ENCODE measurements at places on chromosomes 1 and 21.

DNA sequence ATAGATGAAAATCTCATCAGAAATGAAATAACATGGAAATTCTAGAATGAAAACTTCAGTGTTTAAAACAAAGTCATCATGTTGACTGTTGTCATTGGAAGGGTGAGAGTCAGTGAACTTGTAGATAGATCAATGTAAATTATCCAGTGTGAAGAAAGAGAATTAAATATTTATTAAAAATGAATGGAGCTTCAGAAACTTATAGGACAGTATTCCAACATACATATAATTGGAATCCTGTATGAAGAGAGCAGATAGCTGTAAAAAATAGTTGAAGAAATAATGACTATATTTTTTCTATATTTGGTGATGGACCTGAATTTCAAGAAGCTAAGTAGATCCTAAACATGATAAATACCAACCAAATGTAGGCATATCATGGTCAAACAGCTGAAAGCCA, 60.0 kb downstream of the MAN1A2 start:
- no peak for DNase-seq

DNA sequence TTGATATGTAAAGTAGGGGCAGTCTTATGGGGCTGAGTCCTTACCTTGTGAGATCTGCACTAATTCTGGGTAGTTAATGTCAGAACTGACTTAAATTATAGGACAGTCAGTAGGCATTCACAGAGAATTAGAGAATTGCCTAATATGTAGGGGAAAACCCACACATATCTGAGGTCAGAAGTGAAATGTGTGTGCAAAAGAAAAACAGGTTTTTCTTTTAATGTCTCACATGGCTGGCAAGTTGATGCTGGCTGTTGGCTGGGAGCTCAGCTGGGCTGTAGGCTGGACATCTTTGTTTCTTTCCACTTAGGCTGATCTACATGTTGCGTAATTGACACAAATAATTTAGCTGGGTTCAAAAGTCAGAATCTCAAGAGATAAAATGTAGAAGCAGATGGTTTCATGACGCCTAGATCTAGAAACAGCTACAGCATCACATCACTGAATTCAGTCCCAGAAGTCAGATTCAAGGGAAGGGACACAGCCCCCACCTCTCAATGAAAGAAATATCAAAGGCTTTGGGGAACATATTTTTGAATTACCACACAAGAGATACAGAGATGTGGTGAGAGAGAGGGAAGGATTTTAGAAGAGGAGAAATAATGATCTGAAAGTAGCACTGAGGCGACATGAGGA, 98.9 kb downstream of the TNFSF18 start:
- DNase-seq = no peak

- DNase-seq = no peak
These were observed 34.2 kb downstream of the MORN1 start for GRCh38 chr1:2356911-2357845.

GRCh38 chr1:228837032-228837431, 101.8 kb downstream of the RHOU start:
- DNase-seq = no peak

GRCh38 chr21:29673096-29673610, 266.6 kb downstream of the GRIK1 start:
- no peak for DNase-seq

GRCh38 chr1:117231748-117232373, 21.1 kb upstream of the VTCN1 start:
- no peak for DNase-seq

- DNase-seq = no peak
These were observed 29.1 kb downstream of the STPG1 start for GRCh38 chr1:24384251-24385090.

GRCh38 chr1:165218731-165219130, 137.8 kb downstream of the LMX1A start:
- no peak for DNase-seq

DNA sequence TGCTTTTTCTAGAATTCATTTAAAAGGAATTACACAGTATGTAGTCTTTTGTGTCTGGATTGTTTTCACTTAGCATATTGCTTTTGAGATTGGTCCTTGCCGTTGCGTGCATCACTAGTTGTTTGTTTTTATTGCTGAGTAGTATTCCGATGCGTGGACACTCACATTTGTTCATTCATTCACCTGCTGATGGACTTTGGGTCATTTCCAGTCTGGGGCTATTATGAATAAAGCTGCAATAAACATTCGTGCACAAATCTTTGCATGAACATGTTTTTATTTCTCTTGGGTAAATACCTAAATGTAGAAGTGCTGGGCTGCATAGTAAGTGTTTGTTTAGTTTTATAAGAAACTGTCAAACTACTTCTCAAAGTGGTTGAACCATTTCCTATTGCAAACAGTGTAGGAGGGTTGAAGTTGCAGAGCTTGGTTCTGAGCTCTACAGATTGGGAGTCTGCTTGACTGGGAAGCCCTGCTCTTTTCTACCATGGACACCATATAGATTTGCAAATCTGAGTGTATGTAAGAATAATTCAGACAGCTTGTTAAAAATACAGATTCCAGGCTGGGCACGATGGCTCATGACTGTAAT, 404.7 kb upstream of the PROX1 start:
- no peak for DNase-seq

DNA sequence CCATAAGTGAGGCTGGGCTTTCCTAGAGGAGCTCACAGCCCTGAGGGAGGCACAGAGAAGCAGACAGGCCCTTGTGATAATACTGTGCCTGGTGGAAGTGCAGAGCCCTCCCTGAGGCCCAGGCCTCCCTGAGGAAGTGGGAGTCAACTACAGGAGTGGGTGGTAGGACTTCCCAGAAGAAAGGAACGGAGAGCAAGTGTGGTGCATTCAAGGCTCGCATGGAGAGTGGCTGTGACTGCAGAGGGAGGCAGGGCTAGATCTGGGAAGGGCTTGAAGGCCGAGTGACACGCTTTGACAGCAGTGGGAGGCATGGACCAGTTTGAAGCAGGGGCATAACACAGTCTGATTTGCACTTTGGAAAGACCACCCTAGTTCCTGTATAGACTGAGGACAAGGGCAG, 37.3 kb downstream of the AZIN2 start:
- DNase-seq = no peak

GRCh38 chr1:209162651-209163050, 420.9 kb upstream of the CAMK1G start:
- peak; percentile 27 for DNase-seq

- DNase-seq = no peak
These were observed 20.0 kb upstream of the TSNAX start for GRCh38 chr1:231508497-231508896.

DNA sequence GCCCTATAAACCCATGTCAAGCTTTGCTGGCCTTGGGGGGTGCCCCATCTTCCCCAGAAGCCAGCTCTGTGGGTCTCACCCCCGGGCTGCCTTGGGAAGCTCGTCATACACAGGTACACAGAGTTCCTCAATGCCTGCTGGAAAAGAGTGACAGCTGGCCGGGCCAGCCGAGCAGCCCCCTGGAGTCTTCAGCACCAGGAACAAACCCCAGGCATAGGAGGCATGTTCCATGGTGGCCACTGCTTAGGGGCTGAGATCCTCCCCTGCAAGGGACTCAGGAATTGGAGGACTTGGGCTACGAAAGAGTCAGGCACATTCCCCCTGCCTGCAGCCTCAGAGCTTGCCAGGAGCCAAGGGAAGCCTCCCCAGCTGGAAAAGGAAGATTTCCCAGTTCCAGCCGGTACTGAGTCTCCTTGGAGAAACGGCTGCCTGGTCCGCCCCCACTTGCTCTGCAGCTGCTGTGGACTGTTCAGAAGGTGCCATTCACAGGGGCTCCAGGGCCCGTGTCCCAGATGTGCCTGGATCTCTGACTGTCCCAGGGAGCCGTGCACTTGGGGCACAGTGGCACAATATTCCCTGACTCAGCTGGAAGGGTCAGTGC, 89.5 kb downstream of the STUM start:
- DNase-seq = peak; percentile 26

DNA sequence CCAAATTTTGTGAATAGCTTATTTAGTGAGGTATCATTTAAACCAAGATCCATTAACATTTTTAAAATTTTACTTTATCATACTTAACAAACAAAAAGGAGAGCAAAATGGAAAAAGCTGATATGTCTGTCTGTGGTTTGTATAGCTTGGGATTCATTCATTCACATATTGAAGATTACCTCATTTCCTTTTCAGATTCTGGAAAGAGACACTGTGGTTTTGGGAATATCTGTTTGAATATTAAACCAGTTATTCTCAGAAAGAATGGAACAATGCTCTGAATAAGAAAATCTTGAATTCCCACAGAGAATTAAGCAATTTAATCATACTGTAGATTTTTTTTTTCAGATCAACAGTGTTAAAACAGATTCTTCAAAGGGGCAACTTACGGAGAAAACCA, 93.8 kb upstream of the PRDX6 start:
- DNase-seq = no peak

DNA sequence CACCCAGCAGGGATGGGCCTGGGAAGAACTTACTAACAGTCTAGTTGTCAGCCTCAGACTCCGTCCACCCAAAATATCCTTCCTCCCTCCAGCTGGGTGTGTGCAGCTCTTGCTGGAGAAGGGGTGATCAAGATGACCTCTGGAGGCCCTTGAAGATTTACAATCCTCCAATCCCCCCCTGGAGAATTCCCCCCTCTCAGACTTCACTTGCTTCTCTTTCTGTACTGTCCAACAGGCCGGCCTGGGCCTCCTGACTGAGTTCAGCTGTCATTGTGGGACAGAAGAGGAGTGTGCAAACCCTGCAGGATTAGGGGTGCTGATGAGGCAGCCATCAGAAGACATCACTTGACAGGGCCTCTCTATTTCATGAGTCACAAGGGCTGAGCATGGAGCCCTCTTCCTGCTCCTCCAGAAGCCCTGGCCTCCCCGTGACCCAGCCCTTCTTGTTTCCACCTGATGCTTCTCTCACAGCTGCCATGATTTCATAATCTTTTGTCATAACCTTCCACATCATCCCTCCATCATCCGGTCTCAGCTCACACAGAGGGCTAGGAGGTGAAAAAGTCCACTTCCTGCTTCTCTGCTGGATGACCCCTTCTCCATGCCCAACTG, 17.5 kb upstream of the IGFN1 start:
- peak; percentile 40 for DNase-seq

GRCh38 chr1:219928791-219929118, 398 bp upstream of the SLC30A10 start:
- no peak for DNase-seq

DNA sequence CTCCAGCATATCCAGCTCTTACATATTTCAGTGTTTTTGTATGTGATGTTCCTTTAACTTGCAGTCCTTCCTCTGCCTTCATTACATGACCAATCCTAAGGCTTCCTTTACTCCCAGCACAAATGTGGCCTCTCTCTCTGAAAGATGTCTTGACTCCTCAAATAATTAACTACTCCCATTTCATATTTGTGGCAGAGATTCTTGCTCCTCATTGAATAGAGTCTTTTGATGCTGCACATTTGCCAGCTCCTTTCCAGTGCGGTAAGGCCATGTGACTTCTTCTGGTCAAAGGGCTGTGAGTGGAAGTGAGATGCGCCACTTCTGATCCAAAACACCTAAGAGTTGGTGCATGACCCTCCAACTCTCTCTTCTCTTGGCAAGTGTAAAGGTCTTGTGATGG, 19.1 kb upstream of the LAMC1 start:
- no peak for DNase-seq

DNA sequence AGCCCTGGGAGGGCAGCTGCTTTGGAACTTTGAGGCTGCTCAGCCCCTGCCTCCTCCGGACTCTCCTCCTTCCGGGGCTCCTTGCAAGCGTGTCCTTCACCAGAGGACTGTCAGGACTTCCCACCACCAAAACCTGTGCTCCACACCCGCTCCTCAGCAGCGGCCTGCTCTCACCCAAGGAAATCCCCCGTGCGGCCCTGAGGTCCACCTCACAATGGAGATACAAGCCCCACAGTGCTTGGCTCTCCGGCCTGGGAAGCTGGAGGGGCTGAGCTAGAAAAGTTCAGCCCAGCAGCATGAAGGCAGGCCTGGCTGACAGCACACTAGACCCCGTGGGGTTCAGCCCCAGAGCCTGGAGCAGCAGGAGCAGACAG, 33.6 kb downstream of the PGBD5 start:
- DNase-seq = no peak

DNA sequence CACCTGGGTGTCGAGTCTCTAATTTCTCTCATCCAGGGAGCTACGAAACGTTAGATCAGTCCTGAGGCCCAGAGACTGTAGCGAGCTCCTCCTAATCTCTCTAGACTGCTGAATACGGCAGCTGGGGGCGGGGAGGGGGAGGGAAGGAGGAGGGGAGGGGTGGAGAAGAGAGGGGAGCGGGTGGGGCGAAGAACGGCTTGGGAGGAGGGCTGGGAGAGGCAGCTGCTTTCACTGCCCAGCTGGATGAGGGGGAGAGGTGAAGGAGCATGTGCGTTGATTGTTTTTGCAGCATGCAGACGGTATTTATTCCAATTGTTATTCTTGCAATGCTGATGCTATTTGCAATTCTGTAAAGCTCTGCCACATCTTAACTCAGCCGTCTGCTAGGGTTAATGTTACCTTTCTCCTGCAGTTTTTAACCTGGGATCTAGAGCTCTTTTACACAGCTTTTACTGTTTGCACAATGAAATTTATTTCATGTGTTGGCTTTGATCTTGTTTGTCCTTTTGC, 790 bp downstream of the DNAJC6 start:
- DNase-seq = peak; percentile 79

GRCh38 chr1:87252406-87252805, 76.3 kb upstream of the LMO4 start:
- no peak for DNase-seq

- DNase-seq = no peak
These were observed at the start of gene OPRD1 for GRCh38 chr1:28811766-28812668. Gene OPRD1, plus strand, starts transcription at chr1:28812170. Its CDS starts 214 bp downstream, at chr1:28812384.

GRCh38 chr1:46613661-46614603, 2.7 kb downstream of the MOB3C start:
- DNase-seq = no peak

DNA sequence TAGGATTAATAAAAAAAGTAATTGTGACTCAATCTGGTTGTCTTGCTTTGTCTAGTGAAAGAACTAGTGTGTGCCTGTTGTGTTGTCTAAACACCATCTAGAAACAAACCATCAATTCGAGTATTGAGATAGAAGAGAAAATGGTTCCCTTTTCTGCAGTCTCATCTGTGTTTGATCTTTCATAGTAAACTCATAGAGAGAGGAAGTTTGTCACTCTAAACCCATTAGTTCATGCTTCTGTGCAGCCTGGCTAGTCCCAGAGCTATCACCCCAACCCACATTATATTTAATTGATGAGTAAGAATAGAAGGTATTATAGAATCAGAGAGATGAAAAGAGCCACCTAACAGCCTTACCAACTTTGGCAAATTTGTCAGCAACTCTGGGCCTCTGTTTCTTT, 99.5 kb downstream of the TGFB2 start:
- DNase-seq = no peak

DNA sequence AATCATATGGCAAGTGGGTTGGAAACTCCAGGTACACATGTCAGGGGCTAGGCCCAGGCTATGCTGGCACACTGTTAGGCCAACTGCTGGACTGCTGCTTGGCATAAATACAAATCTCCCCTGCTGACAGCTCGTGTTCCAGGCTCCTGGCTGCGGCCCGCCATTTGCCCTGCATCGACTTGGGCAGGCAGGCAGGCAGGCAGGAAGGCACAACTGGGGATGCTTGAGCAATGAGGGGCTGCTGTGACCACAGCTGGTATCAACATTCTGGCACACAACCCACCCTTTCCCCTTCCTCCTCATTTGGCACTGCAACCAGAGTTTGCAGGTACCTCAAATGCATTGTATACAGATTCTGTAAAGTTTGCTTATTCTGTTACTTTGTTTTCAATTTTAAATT, 53.2 kb downstream of the SAMSN1 start:
- no peak for DNase-seq

GRCh38 chr21:41232013-41232412, 64.1 kb downstream of the BACE2 start:
- no peak for DNase-seq

- no peak for DNase-seq
These were observed 1104.2 kb upstream of the TMPRSS15 start for GRCh38 chr21:19507682-19508260.

- no peak for DNase-seq
These were observed 43.2 kb downstream of the KIF26B start for GRCh38 chr1:245197911-245198379.
